Stimulated activated CD4-positive, alpha-beta T cell treated with anti-CD3 and anti-CD28 coated beads, Interleukin-4, amount 100 ng/mL, for 24 hours (primary cell): ENCODE measurements at places on chromosomes 5 and 9.

GRCh38 chr5:30368064-30368463 is 825.4 kb upstream of the CDH6 start:
- no peak for DNase-seq

DNA sequence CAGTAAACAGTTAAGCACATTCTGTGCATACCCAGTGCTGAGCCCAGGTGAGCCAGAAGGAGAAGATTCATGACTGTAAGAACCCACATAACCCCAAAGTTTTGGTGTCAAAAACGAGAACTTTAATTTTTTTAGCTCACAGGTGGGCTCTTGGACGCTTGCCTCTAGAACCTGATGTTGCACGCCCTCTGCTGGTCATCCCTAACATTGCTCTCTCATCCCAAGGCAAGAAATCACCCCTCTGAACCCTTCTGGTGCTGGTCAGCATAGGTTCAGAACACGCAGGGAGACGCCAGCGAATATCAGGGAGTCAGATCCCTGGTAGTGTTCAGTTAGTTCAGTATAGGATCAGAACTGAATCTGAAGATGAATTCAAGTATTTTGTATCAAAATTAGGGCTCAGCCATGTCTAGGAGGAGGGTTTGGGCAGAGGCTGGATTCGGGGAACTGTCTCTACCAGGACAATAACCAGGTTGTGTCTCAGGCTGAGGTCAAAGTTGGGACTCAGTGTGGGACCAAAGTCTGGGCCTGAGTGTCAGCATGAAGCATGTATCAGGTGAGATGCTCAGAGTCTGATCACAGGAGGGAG is 4.1 kb upstream of the DNAJB5 start:
- DNase-seq = peak; percentile 72

GRCh38 chr9:76803762-76804161 is 39.5 kb downstream of the PCA3 start:
- no peak for DNase-seq

DNA sequence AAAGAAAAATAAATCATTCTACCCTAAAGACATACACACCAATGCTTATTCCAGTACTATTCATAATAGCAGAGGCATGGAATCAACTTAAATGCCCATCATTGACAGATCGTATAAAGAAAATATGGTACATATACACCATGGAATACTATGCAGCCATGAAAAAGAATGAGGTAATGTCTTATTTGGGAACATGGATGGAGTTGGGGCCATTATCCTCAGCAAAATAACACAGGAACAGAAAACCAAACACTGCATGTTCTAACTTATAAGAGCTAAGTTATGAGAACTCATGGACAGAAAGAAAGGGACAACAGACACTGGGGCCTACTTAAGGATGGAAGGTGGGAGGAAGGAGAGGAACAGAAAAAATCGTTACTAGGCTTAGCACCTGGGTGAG is 527.5 kb upstream of the ST8SIA4 start:
- no peak for DNase-seq

DNA sequence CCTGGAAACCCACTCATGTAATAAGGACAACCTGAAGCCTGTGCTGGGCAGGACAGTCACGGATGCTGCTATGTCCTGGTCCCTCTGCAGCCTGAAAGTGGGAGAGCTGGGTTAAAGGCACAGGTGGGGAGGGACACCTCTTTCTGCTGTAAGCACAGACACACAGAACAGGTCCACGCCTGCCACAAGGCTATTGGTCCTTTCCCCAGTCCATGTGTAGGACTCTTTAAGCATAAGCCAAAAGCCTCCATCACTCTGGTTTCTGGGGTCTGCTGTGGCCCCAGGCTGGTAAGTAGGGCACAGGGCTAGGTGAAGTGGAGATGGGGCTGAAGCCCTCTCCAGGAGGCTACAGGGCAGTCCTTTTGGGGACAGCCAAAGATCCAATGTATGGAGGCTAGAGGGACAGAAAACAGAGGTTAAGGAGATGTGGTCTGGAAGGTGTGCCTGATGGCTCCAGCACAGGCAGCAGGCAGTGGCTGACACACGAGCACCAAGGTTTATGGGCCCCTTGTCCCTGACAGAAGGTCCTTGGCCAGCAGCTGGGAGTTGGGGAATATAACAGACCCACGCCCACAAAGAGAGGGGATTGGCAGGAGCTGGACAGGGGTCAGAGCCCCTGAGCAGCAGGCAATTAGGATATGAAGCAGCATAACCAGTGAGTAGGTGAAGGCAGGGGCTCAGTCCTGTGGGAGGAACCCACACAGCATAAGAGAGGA is 203.6 kb upstream of the MVB12B start:
- DNase-seq = no peak

- peak; percentile 69 for DNase-seq
Observed at GRCh38 chr5:151770383-151771258, 1.1 kb upstream of the G3BP1 start.

DNA sequence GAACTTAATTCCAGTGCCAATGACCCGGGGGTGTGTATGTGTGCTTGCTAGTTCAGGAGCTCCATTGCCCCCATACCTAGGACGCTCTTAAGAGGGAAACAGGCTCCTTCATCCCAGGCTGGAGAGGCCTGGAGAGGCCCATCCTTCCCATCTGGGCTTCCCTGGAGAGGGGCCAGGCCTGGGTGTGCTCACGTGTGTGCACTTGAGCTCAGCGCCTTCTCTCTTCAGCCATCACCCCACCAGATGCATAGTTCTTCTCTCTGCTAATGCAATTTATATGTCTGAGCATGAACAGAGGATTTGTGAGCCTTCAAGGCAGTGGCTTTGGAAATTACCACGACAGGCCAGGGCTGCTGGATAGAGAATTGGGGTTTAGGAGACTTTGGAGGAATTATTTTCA is 48.6 kb upstream of the SHB start:
- DNase-seq = no peak

- DNase-seq = no peak
Observed at GRCh38 chr9:76665458-76665857, 98.8 kb upstream of the PCA3 start.

- no peak for DNase-seq
Observed at GRCh38 chr9:124452841-124453585, 2.8 kb downstream of the ADGRD2 start.

- no peak for DNase-seq
Observed at GRCh38 chr9:122246666-122247065, 17.9 kb upstream of the LHX6 start.

GRCh38 chr5:57298985-57299491 is 125.2 kb downstream of the GPBP1 start:
- peak; percentile 56 for DNase-seq

DNA sequence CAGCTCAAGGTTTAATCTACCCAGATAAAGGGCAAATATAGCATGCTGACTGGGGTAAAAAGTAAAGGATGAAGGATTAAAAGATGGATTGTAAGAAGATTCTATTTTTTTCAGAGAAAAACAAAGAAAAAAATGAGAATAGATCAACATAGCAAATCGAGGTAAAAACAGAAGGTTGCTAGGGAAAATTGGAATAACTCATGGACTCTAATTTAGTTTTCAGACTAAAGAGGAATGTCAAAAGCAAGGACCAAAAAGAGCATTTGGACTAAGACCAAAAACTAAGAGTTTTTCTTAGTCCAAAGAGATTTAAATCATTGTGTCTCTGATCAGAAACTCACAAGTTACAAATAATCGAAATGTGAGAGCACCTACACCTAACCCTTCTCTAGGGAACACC is 250.7 kb upstream of the PTPRD start:
- DNase-seq = no peak

DNA sequence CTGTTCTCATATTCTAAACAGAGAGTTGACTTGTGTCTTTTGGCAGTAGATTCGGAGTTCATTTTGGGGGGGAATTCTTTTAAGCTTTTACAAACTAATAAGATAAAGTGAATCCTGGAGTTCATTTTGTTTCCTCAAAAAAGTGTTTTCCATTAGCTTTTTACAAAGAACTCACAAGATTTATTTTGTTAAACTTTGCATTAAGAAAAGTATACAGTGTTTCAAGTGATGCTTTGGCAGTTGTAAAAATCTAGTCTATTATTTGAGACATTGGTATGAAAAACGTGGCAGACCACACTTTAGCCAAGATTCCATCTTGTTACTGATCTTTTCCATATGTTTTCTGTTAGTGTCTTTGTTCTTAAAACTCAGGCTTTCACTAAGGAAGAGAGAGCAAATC is 1.2 kb upstream of the OMD start:
- no peak for DNase-seq

DNA sequence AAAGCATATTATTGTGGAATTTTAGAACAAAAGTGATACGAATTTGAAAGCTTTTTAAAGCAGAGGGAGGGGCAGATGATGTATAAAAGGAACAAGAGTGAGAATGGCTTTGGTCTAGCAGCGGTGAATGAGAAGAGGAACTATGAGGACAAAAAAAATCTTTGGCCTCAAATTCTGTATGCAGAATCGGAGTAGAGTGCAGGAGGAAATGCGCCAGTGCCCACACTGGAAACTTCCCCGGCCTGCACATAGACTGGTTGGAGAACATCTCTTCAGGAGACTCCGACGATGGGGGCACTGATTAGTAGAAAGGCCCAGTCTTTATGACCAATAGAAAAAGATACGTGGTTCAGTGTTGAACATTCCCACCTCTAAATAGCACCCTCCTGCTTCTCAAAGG is 51.3 kb downstream of the SLC46A2 start:
- DNase-seq = no peak
